ENCODE measurements at places on chromosomes 1 and 21.
A peak's percentile ranks its signal among the peaks of the same experiment; 100 is the strongest.

- no peak for DNase-seq
These were observed 59.0 kb downstream of the UBE2T start for GRCh38 chr1:202282596-202283283.

- no peak for DNase-seq
These were observed 612.9 kb downstream of the PTPRU start for GRCh38 chr1:29849038-29849750.

- DNase-seq: no peak
These were observed 1.1 kb downstream of the UBE2Q1 start for GRCh38 chr1:154557248-154557938.

GRCh38 chr1:72140222-72140621, 142.1 kb downstream of the NEGR1 start:
- DNase-seq: no peak

- DNase-seq: no peak
These were observed 528.5 kb downstream of the ADGRL2 start for GRCh38 chr1:82329226-82329625.

- no peak for DNase-seq
These were observed 70.3 kb upstream of the RGL1 start for GRCh38 chr1:183734543-183735036.

GRCh38 chr1:206814716-206815341, 42.5 kb upstream of the IL10 start:
- no peak for DNase-seq

DNA sequence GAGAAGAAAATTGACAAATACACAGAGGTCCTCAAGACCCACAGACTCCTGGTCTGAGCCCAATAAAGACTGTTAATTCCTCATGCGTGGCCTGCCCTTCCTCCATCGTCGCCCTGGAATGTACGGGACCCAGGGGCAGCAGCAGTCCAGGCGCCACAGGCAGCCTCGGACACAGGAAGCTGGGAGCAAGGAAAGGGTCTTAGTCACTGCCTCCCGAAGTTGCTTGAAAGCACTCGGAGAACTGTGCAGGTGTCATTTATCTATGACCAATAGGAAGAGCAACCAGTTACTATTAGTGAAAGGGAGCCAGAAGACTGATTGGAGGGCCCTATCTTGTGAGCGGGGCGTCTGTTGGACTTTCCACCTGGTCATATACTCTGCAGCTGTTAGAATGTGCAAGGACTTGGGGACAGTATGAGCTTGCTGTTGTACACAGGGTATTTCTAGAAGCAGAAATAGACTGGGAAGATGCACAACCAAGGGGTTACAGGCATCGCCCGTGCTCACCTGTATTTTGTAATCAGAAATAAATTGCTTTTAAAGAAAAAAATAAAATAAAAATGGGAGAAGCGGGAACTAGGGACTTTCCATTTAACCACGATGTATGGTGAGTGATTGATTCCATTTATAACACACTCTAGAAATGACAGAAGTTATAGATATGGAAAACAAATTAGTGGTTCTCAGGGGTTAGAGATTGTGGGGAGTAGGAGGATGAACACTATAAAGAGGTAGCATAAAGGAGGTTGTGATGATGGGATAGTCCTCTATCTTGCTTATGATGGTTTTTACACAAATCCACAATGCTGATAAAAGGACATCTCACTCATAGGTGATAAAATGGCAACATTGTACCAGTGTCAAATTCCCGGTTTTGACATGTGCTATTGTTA, 244.7 kb downstream of the MRPL39 start:
- no peak for DNase-seq

- no peak for DNase-seq
These were observed 12.3 kb upstream of the CTRC start for GRCh38 chr1:15425958-15426357.

DNA sequence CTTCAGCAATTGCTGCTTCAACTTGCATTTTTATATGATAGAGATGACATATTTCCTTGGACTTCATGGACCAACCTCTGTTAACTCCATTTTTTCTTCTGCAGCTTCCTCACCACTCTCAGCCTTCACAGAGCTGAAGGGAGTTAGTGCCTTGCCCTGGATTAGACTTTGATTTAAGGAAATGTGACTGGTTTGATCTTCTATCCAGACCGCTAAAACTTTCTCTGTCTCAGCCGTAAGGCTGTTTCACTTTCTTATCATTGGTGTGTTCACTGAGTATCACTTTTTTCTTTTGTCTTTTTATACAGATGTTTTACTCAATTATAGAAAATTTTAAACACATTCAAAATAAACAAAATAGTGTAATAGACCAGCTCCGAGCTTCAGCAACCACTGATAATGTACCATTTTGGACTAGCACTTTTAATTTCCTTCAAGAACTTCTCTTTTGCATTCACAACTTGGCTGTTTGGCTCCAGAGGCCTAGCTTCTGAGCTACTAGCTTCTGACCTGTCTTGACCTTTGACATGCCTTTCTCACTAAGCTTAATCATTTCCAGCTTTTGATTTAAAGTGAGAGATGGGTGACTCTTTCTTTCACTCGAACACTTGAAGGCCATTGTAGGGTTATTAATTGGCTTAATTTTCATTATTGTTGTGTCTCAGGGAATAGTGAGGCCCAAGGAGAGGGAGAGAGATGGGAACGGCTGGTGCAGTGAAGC, 9.3 kb downstream of the NEK7 start:
- no peak for DNase-seq

- DNase-seq: no peak
These were observed 41.8 kb upstream of the SLC16A1 start for GRCh38 chr1:112997781-112998180.

- no peak for DNase-seq
These were observed 11.7 kb downstream of the PDIK1L start for GRCh38 chr1:26122988-26123973.

- DNase-seq: no peak
These were observed 93.4 kb upstream of the CASZ1 start for GRCh38 chr1:10889650-10890353.

DNA sequence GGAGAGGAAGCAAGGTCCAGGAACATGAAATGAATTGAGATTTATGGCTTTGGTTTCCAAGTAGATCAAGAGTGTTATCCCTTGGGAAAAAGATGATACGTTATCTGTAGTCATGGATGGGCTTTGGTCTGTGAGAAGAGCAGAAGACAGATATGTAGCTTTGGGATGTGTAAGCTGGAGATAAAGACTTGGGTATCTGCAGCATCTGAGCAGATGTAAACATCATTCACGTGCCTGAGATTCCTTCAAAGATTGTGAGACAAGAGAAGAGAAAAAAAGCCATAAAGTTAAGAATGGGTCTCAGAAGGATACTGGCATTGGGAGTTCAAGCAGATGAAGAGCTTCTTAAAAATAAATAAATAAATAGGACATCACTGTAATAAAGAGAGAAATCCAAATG, 217.8 kb downstream of the PTPRC start:
- no peak for DNase-seq

- DNase-seq: no peak
These were observed 16.1 kb downstream of the CD101 start for GRCh38 chr1:117017648-117018047.

GRCh38 chr1:14778541-14778897, 180.0 kb downstream of the KAZN start:
- DNase-seq: no peak

DNA sequence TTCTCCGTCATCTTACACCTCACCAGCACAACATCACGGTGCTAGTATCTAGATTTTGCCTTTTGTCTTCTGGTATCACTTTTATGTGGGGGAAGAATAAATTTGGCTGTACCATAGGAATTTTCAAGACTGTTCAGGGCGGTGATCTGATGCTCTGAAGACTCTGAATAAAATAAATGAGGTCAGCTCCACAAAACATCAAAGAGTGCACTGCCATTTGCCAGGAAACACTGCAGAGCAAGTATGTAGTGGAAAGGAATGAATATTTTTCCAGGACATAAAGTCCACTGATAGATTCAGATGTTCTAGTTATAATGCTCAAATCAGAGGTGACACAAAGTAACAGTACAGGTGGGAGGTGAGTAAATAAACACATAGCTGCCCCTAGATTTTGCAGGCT, 56.3 kb downstream of the ZP4 start:
- no peak for DNase-seq

DNA sequence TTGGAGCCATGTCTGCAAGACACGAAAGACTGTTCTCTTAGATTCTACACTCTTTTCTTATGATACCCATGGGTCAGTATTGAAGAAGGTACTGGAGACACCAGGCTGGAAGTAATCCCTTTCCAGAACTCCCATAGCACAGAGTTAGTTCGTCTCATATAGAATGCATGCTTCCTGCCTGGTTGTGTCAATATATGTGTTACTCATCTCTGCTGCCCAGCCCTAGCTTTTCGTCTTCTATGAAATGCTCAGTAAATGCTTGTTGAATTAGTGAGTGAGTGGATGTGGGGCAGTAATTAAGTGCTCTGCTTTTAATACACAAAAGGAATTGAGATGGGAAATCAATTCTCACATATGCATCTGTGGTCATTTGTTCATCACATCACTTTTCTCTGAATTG, 32.1 kb downstream of the ADCY10 start:
- DNase-seq: no peak

DNA sequence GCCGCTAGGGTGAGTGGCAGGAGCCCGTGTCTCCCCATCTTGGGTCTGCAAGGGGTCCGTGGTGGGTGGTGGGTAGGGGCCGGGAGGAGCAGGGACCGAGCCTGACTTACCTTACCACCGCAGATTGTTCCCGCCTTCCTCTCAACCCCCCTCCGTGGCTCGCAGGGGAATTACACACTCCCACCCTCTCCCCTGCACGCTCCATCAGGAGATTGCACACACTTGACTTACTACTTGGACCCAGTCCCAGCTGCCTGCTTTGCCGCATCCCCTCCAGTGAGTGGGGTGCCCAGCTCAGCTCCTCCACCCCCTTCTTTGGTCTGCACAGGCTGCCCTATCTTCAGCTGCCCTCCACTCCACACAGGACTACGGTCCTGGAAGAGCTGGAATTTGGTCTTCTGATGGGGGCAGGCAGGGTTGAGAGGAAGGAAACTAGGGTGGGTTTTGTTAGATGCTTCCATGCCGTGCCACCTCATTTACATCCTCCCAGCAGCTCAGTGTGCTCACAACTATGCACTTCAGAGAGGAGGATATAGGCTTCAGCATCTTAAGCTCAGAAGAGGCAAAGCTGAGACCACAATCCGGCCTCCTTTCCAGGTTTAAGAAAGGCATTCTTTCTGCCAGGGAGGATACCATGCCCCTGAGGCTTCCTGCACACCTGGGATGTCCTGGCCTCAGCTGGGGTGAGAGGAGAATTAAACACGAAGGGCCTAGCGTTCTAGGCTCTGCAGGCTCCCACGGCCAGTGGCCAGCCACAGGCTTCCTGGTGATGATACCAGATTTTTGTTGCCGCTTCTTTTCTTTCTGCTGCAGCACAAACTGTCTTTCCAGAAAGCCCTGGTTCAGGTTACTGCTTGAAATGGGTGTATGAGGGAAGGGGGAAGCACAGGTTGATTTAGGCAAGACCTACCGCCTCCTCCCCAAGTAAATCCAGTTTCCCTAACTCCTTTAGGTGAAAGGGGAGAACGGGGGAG, 2.3 kb downstream of the KCNC4 start:
- peak; percentile 24 for DNase-seq

DNA sequence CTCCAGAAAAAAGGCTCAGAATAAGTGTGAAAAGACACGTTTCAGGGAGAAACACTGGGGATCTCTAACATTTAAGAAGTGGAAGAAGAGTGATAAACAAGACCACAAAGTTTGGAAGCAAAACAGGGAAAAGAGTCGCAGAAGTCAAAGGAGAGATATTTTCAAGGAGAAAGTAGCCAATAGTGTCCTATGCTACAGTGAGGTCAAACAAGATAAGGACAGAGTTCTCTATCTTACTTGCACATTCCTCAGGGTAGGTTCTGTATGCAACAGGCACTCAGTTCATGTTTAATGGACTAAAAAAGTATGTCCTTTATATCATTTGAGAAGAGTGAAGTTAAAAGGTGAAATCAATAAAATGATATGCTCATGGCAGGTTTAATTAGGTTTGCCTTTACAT, 13.8 kb upstream of the EDEM3 start:
- no peak for DNase-seq

- DNase-seq: no peak
These were observed 86.4 kb downstream of the PAX7 start for GRCh38 chr1:18716785-18717678.

DNA sequence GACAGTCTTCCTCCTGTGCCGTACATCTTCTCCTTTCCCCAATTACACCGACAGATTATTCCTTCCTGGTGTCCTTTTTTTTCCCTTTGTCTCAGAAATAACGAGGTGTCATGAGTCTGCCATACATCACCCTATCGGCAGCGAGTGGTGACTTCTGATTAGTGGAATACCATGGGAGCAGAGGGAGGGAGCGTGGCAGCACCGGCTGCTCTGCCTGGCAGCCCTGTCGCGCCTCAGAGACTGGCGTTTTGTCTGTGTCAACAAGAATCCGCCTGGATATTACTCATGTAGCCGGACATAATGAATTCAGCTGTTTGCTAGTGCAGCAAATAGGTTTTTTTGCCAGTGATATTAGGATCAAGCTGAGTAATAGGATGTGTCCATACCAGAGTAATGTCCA, 51.8 kb downstream of the UTP25 start:
- peak; percentile 34 for DNase-seq

- no peak for DNase-seq
These were observed 10.0 kb downstream of the SLX9 start for GRCh38 chr21:44949779-44950198.

GRCh38 chr21:39453571-39454179, 1.9 kb downstream of the SH3BGR start:
- no peak for DNase-seq

- no peak for DNase-seq
These were observed 10.4 kb downstream of the SLC30A10 start for GRCh38 chr1:219917851-219918466.

GRCh38 chr1:87053446-87053845, 139.0 kb downstream of the HS2ST1 start:
- DNase-seq: no peak

DNA sequence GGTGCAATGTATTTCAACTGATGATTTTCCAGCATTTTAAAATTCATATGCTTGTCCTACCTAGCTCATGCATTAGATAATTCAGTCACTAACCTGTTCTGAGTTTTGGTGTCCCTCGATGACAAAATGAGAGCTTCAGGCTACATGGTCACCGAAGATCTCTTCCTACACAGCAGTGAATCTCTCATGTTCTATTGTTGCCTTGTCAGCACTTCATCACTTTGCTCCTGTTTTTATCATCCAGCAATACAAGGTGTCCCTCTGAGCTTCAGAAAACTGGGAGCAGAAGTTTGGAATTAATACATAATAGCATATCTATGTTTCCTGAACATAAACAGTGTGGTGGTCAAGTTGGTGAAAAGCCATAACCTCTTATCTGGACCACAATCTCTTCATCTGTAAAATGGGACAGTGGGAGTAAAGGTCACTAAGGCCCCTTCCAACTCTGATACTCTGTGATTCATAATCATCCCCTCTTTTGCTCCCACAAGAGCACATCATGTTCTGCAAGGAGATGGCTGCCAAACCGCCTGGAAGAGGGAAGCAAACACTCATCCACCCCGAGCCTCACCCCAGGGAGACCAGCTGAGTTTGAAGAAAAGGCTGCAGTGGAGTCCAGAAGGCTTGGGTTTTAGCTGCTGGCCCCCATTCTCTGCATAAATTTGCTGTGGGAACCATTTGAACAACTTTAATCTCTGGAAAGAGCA, 137.9 kb upstream of the F3 start:
- no peak for DNase-seq

Measured in NCI-H510A (cell line).